ENCODE measurements at places on chromosomes 1 and 21.

- no peak for DNase-seq
These were observed 8.2 kb downstream of the GTF2B start for GRCh38 chr1:88883156-88883555.

DNA sequence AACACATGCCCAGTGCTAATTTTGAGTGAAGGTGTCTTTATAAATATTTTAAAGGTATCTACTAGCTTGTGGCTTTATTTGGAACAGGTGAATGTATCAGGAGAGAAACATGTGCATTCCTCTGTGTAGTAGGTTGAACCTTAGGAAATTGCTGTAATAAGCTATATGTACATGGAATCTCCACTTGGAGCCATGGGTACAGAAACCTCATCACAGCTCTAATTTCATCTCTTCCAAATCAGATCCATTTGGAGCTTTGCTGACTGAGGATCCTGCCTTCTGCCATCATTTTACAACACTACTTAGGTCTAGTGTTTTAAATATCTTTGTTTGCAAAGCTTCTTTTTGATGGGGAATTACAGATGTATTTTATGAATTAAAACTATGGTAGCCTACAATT is 2.1 kb downstream of the KCNK2 start:
- DNase-seq = no peak

- no peak for DNase-seq
These were observed 15.1 kb downstream of the KHDRBS1 start for GRCh38 chr1:32028746-32029145.

GRCh38 chr1:15124362-15125100 is 29.0 kb upstream of the TMEM51 start:
- DNase-seq = no peak

DNA sequence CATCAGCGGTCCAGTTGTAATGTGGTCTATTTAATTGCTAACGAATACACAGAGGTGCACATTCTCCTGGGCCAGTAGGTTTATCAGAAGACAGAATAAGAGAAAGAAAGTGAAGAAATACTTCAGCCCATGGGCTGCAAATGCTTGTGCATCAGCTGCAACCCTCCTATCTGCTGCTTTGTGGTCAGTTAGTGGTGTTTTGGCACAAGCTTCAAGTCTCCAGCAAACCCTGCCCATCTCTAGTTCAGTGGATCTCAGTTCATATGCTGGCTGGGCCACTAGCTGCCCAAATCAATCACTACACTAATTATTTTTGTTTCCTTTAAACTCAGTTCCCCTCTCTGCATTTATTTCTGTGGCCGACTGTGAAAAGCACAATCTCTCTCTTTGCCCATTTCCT is 124.2 kb downstream of the KCNJ6 start:
- no peak for DNase-seq

- DNase-seq = no peak
These were observed 10.9 kb upstream of the UBR4 start for GRCh38 chr1:19220991-19221390.

DNA sequence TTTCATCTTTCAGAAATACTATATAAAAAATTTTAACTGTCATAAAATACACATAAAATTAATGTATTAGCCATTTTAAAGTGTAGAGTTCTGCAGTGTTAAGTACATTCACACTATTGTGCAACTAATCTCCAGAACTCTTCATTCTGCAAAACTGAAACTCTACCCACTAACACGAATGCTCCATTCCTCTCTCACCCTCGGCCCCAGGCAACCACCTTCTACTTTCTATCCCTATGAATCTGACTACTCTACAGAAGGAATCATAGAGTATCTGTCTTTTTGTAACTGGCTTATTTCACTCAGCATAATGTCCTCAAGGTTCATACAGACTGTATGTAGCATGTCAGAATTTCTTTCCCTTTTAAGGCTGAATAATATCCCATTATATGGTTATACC is 43.4 kb downstream of the LTN1 start:
- no peak for DNase-seq

- no peak for DNase-seq
These were observed 129.0 kb upstream of the KLHDC7A start for GRCh38 chr1:18351735-18352134.

DNA sequence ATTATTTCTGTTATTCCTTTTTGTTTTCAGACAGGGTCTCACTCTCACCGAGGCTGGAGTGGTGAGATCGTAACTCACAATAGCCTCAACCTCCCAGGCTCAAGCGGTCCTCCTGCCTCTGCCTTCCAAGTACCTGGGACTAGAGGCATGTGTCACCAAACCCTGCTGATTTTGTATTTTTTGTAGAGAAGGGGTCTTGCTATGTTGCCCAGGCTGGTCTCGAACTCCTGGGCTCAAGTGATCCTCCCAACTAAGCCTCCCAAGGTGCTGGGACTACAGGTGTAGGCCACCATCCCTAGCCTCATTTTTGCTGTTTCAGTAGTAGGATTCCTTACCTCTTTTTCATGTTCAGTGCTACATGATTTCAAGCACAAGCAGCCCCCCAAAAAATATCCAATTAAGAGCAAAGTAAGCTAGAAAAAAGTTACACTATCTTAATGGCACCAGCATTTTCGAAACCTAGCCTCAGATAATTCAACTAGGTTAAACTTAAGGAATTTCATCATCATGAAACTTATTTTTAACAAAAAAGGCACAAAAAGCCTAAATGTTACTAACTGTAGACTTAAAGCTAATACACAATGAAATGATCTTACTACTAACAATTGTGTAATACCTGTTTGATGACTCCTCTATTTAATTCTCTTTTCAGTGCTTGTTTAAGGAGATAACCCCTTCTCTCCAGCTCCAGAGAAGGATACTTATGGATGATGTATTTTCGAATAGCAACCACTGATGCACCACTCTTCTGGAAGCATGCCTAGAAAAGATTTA is 16.6 kb downstream of the HP1BP3 start:
- DNase-seq = no peak

DNA sequence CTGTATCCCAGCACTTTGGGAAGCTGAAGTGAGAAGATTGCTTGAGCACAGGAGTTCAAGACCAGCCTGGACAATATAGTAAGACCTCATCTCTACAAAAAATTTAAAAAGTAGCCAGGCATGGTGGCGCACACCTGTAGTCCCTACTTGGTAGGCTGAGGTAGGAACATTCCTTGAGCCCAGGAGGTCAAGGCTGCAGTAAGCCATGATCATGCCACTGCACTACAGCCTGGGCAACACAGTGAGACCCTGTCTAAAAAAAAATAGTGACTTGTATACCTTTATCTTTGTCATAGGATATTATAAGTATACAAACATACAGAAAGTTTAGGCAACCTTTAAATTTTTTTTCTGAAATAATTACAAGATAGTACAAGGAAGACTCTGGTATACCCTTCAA is 3.9 kb upstream of the FBXO28 start:
- no peak for DNase-seq

DNA sequence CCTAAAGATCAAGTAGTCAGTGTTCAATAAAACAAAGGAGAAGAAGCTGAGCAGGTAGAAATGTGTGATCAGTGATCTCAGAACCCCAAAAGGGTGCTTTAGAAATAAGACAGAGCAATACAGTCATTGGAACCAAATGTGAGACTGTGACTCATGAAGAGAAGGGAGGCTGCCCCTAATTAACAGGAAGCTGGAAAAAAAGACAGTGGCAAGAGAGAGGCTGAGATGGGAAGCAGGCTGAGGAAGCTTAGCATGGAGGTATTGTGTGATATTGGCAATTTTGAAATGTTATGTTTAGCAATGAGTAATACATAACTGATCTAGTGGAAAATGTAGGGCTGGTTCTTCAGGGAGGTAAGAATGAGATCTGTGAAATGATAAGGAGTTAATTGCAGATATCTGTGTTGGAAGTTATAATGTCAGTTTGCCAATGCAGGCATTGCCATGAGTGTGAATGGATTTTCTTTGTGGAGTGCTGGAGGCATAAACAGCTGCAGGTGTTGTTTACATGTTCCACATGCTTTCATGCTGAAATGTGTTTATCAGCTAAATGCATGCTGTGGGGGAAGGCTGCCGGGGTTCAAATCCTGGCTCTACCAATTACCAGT is 90.6 kb upstream of the CACNA1E start:
- DNase-seq = no peak

DNA sequence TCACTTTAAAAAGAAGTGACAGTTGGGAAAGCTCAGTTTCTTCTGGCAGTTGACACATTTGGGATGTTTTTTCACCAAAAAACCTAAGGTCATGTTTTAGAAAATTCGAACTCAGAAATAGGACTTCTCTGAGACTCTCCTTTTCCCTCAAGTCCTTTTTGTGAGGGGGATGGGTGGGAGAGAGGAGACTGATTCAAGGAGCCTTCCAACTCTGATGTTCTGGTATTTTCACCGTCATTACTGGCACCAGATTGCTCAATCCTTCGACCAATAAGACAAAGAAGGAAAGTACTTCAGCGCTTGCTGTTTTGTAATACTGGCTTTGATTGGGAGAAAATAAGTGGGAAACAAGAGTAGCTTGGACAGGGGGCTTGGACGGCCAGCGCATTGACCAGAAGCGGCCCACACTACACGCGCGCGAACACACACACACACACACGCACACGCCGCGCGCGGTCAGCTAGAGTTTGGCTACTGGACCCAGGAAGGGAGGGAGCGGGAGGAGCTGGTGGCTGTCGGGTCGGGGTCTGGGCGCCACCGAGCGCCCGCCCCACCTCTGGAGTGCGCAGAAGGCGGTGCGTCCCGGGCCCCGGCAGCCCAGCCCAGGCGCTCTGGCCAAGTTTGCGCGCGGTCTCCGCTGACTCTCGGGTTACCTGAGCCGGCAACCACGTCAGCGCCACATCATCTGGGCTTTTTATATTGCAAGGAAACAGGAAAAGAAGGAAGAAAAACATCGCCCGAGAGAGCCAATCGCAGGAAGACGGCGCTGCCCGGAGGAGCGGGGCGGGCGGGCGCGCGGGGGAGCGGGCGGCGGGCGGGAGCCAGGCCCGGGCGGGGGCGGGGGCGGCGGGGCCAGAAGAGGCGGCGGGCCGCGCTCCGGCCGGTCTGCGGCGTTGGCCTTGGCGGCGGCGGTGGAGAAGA is at the start of gene KCNK1:
Gene KCNK1 (plus strand): TSS at position 855 of the 921 bp plus-strand sequence. CDS start 66 bp downstream, at position 921.
- no peak for DNase-seq

DNA sequence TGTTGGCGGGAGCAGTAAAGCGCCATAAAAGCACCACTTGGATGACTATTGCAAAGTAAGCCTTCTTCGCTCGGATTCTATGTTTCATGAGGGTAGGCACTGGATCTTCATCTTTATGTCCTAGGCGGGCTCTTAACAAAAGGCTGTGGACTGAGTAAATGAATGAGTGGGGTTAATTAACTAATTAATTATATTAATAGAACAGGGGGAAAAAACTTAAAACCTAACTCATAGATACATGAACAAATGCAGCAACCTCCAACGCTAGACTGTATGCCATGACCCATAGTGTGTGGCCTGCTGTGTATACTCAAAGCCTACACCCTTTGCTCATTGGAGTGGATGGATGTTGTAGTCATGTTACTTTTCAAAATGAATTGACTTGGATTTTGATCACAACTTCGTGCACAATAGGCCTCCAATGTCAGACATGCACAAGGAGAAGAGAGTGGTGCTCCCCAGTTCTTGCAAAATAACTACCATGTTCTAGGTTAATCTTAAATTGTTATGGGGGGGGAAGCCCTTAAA is 417 bp upstream of the GFI1 start:
- DNase-seq = no peak

- DNase-seq = no peak
These were observed 38.4 kb upstream of the HMGB4 start for GRCh38 chr1:33825506-33825905.

- no peak for DNase-seq
These were observed 18.3 kb downstream of the IL6R start for GRCh38 chr1:154423304-154423987.

GRCh38 chr1:201537028-201537427 is 1.9 kb upstream of the NAV1 start:
- no peak for DNase-seq

- DNase-seq = no peak
These were observed 66.1 kb downstream of the HTR6 start for GRCh38 chr1:19730793-19731192.

- DNase-seq = no peak
These were observed 14.7 kb downstream of the TIE1 start for GRCh38 chr1:43315481-43315880.

GRCh38 chr1:92356956-92357355 is 58.1 kb downstream of the RPAP2 start:
- no peak for DNase-seq

DNA sequence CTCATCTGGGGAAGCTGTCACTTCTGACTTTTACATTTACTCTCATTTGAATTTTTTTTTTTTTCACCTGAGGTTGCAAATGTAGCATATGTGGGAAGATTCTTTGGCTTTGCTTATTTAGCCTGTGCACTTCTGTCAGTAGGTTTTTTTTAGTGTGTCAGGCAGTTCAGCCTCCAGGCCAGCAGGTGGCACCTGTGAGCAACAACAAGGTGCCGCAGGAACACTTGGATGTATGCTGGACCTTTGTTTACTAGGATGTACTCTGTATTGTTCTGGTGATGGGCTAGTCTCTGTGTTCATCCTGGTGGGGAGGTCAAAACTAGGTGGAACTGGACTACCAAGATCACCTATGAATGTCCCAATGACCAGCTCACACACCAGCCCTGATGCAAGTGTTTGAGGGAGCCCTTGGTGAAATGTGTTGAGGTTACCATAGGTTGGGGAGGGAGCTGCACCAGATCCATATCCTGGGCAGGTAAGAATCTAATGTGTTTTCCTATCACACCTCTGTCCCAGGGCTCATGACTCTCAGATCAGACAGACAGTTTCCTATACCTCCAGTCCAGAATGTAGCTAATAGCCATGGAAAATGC is 618.2 kb downstream of the BRINP3 start:
- no peak for DNase-seq

GRCh38 chr1:33586106-33586505 is 113.7 kb downstream of the ZSCAN20 start:
- DNase-seq = no peak

DNA sequence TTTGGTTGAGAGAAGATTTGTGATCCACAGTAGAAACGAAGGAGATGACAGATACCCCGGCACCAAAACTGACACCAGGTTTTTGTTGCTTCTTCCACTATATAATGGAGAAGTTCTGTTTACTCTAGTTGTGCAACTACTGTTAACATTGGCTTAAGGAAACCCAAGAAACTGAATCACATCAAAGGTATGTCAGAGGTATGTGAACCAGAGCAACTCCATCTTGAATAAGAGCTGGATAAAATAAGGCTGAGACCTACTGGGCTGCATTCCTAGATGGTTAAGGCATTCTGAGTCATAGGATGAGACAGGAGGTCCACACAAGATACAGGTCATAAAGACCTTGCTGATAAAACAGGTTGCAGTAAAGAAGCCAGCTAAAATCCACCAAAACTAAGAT is 173.7 kb upstream of the CAMK1G start:
- DNase-seq = no peak

DNA sequence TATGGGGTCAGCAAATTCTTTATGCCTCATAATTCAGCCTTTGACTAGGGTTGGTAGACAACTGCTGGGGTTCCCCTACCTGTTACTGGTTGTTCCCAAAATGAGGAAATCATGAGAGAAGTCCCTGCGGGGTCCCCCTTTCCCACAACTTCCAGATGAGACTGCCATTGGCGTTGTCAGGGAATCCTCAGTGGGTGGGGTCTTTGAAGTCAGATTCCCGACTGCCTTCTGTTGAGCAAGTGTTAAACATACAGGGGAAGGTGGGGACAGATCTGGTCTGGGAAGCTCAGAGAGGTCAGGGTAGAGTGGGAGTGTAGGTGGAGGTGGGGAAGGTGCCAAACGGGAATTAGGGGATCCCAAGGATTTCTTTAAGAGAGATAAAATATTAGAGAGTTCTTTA is 14.7 kb downstream of the HSD3B2 start:
- DNase-seq = no peak
